ENCODE measurements at places on chromosomes 5 and 9.

- no peak for DNase-seq
Observed at GRCh38 chr5:132362086-132362485, 7.4 kb upstream of the SLC22A5 start.

DNA sequence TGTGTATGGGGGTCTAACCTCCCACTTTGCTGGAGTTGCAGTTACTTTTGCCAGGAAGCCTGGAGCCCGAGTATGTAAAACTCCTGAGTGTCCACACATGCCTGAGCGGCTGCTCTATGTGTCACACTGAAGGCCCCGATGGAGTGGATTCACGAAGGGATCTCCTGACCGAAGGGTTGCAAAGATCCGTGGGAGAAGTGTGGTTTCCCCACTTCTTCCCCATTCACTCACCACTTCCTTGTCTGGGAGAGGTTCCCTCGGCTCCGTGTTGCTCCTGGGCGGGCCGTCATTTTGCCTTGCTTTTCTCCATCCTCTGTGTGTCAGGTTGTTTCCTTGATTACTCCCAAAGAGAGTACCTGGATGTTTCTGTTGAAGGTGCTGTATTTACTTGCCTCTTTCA, 16.2 kb upstream of the IL3 start:
- no peak for DNase-seq

DNA sequence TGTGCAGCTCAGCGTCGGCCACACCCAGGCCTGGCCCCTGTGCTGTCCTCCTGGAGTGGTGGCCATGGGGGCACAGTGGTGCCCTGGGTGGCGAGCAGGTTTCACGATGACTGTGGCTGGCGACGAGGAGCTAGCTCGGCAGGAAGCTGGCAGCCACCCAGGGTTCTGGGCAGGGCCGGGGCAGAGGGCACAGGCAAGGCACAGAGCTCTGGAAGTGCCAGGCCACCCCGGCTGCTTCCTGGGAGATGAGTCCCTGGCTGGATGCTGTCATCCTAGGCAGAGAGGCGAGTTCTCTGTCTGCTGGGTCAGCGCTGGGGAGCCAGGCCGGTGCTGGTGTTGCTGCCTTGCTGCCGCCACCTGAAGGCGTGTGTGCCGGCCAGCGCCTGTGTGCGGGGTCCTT, 51.7 kb downstream of the RXRA start:
- DNase-seq: no peak

DNA sequence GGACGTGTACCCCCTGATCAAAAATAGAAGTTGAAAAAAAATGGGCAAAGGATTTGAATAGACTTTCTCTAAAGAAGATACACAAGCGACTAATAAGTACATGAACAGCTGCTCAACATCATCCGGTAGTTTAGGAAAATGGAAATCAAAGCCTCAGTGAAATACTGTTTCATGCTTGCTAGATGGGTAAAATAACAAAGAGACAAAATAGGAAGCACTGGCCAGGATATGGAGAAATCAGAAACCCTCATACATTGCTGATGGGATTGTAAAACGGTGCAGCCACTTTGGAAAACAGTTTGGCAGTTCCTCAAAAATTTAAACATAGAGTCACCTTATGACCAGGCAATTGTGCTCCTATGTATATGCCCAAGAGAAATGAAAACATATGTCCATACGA, 65.0 kb upstream of the SUB1 start:
- no peak for DNase-seq

DNA sequence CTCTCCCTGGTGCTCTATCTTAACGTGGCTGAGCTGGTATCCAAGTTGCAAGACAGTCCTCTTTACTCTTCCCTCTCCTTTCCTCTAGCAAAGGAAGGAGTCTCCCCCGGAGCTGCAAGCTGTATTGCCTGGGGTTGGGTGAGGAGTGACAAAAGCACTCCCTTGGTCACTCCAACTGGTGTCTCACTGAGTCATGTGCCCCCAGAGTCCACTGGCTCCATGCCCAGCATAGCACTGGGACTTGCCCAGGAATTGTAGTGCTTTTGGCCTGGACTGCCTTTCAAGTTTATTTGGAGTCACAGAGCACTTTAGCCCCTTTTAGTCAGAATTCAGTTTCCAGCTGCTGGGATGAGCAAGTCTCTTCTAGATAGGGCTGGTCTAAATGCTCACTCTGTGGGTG, 82.6 kb upstream of the FST start:
- DNase-seq: no peak

DNA sequence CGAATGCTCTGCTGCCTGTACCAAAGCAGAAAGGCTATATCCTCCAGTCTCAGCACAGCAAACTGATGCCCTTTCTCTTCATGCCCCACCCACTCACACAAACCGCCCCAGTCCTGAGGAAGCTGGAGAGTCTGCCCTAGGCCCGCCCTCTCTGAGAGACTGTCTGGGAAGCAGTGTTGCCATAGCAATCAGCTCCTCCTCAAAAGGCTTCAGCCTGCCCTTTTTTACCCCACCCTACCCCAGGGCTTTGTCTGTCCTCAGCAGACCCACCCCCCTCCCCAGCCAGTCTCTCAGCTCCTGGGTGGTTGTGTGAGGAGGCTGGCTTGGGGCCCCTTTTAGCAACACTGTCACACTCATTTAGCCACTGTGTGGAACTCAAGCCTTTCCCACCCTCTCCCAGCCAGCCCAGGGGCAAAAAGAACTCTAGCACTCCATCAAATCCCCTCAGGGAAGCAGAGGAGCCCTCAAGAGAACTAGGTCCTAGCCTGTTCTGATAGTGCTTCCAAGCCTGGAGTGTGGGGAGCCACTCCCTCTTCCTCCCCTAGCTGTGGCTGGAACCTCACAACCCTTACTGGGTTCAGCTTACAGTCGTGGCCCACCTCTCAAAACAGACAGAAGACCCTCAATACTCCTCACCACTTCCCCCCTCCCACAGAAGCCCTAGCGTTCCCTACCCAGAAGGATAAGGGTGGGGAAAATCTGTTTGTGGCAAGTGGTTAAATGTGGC, 1.4 kb downstream of the ATOSB start:
- DNase-seq: peak; percentile 70

DNA sequence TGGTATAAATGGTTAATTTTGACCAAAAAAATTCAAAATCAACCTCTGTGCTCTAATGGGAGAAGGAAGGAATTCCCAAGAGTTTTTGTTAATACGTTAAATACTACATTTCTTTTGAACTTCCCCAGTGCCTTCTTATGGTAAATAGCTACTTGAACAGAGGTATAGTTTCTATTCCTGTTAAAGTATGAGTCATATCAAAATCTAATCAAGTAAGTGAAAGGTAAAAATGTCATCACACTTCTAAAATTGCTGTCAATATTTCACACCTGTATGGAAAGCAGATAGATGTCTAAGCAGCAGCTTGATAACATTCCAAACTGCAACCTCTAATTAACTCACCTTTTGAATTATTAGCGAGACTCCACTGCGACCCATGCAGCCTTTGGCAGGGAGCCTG, 214.1 kb upstream of the MEF2C start:
- DNase-seq: no peak

- DNase-seq: no peak
Observed at GRCh38 chr9:136714893-136715274, 2.5 kb downstream of the DIPK1B start.

Data from smooth muscle cell of the brain vasculature (primary cell).